ENCODE measurements at places on chromosomes 5 and 9.

DNA sequence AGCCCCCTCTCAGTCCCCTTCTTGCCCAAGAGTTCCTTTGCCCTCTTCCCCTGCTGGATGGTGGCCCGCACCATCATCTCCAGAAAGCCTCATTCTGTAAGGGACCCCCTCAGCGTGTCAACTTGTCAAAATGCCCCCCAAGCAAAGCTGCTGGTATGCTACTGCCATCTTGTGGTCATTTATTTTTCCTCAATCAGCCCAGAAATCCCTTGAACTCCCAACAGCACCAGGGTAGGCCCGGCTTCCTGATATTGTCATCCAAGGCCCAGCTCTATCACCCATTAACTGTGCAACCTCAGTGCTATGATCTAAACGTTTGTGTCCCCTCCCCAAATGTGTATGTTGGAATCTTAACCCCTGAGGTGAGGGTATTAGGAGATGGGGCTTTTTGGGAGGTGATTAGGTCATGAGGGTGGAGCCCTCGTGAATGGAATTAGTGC is 53.2 kb upstream of the FBXW11 start:
- H3K27ac ChIP-seq, result no peak overlapping the region
- H3K36me3 ChIP-seq, result peaks cover 17% of the 10 kb centered on the region
- H3K4me1 ChIP-seq, result peaks cover 18% of the 10 kb centered on the region

DNA sequence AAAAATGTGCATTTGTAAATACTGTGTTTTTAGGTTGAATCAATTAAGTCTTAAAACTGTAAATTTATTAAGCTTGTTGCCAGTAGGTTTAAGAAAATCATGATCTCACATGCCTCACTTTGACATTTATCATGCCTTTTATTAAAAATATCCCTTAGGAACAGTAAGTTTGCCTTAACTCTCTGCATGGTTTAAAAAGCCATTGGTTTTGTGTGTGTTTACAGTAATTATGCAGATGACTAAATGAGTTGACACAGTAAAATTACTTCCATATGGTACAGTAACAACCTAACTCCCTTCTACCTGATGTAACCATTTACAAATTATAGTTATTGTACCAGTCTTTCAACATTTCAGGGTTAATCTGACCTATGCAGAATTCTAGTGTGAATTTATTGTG is 6.5 kb downstream of the RPS6 start:
- peaks cover 23% of the 10 kb centered on the region for H3K36me3 ChIP-seq
- H3K4me1 ChIP-seq, result peaks cover 24% of the 10 kb centered on the region
- DNase-seq, result no peak
- H3K4me3 ChIP-seq, result peak overlapping the region; percentile 26
- no peak overlapping the region for H3K27ac ChIP-seq
- H3K27me3 ChIP-seq, result no peaks in the 10 kb centered on the region

- no peak overlapping the region for H3K4me3 ChIP-seq
- H3K36me3 ChIP-seq, result no peaks in the 10 kb centered on the region
- no peaks in the 10 kb centered on the region for H3K27me3 ChIP-seq
- DNase-seq, result no peak
- H3K27ac ChIP-seq, result no peak overlapping the region
- H3K4me1 ChIP-seq, result no peaks in the 10 kb centered on the region
These were observed 67.6 kb upstream of the SPATA31D4 start for GRCh38 chr9:81860581-81860980.

GRCh38 chr9:109477258-109478050 is 20.7 kb downstream of the PTPN3 start:
- no peaks in the 10 kb centered on the region for H3K27me3 ChIP-seq
- no peaks in the 10 kb centered on the region for H3K36me3 ChIP-seq
- H3K4me1 ChIP-seq, result no peaks in the 10 kb centered on the region
- no peak overlapping the region for H3K4me3 ChIP-seq
- no peak for DNase-seq

DNA sequence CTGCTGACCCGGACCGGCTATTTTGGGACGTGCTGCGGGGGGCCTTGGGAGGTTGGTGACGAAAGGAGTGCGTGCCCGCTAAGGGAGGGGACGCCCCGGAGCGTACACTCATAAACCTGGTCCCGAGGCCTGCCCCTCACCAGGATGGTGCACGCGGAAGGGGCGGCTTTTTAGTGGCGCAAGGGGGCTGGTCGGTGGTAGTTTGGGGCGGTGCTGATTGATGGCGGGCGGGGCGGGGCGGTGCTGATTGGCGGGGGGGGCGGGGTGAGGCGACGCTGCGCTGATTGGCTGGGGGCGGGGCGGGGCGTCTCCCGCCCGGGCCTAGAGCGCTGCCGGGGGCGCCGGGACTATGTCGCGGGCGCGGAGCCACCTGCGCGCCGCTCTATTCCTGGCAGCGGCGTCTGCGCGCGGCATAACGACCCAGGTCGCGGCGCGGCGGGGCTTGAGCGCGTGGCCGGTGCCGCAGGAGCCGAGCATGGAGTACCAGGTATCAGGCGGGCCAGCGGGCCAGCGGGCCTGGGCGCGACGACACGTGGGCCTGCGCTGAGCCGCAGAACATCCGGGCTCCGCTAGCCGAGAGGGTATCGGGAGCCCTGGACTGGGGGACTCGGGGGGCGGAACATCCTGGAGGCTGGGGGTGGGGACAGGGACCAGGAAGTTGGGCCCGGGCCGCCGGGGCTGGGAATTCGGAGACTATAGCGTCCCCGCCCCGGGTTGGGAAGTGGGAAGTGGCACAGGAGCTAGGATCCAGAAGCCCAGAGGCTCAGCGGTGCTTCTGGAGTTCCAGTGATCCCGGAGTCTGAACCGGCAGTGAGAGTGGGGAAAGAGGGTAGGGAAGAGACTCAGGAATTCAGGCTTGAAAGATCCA is at the start of gene FPGS:
TSS of gene FPGS (plus strand) at position 307 of the 868 bp plus-strand sequence. CDS start at position 350, 43 bp downstream.
- H3K4me1 ChIP-seq, result peaks cover 12% of the 10 kb centered on the region
- peak; percentile 61 for DNase-seq
- H3K27ac ChIP-seq, result peak within 1 kb of the TSS; percentile 98
- H3K36me3 ChIP-seq, result peaks cover 5% of the 10 kb centered on the region
- H3K27me3 ChIP-seq, result no peaks in the 10 kb centered on the region

DNA sequence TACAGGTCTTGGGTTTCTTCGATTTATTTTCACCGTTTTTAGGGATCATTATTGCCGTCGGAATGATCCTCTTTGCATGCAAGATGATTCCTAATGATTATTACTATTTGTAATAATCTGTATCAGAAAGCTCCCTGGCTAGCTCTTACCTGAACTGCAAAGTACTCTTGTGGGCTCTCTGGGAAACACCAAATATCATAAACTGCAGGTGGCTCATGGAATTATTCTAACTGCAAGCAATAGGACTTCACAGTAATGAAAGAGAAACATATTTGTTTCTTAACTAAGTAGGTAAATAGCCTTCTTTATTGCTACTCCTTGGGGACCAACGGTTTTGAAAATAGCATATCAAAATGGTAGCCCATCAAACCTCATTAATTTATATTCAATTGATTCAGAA is 219.4 kb downstream of the NFIB start:
- no peaks in the 10 kb centered on the region for H3K36me3 ChIP-seq
- DNase-seq, result no peak

DNA sequence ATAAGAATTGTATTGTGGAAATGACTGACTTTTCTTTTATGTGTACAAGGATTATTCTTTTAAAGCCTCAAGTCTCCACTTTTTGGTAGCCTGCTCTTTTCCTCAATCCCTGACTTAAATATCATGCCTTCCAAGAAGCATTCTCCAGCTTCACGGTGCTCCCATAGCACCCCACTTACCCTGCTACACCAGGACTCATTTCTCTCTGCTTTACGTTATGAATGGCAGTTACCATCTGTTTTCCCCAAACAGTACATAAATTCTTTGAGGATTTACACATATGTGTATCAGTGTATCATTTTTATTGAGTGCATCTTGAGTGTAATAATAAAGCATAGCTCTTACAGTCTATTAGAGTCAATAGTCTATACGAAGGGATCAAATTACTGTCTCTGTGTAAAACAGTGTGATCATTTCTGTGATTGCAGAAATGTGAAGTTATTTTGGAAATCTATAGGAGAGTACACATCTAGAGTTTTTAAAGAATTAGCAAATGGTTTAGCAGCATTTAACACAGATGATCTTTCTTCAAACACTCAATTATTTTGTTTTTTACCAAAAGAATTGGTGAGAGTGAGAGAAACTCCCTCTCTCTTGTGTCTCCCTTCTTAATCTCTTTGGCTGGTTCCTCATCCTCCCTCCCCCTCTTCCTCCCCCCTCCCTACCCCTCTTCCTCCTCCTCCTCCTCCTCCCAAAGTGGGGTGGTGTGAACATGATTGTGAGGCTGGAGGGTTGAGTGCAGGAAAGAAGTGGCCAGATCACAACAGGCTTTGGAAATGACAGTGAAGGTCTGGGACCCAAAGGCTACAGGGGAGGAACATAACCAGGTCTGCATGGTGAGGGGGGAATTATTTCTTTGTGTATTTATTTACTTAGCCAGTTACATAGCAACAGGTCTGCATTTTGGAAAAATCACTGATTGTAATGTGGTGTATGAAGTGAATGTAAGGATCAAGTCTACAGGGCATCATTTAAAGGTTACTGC is 27.6 kb upstream of the ECM2 start:
- H3K36me3 ChIP-seq, result no peaks in the 10 kb centered on the region
- no peak overlapping the region for H3K27ac ChIP-seq
- H3K4me3 ChIP-seq, result no peak overlapping the region
- no peaks in the 10 kb centered on the region for H3K4me1 ChIP-seq
- H3K27me3 ChIP-seq, result no peaks in the 10 kb centered on the region

DNA sequence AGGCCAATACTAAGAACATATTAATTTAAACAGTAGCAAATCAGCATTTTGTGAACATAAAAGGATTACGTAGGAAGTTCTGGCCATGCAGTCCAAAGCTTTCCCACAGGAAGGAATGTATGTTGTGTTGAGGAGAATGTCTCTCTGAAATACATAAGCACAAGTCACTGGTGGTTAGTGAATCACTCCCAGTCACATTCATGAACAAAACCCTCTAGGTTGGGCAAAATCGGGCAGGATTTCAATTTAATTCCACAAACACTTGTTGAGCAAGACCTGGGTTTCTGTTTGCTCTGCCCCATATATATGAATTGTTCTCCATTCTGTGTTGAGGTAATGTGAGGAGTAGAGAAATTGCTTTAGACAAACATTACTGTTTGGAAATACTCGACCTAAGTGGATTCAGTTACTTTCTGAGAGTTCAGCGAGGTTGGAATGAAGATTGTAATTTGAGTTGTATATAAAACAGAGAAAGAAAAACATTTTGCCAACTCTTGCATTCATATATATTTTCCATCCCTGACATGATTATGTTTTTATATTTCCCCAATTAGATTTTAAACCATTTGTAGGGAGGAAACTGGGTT is 127.6 kb upstream of the RPS23 start:
- peaks cover 8% of the 10 kb centered on the region for H3K4me1 ChIP-seq
- no peak overlapping the region for H3K27ac ChIP-seq
- H3K36me3 ChIP-seq, result peaks cover 5% of the 10 kb centered on the region
- H3K27me3 ChIP-seq, result no peaks in the 10 kb centered on the region
- H3K4me3 ChIP-seq, result no peak overlapping the region

DNA sequence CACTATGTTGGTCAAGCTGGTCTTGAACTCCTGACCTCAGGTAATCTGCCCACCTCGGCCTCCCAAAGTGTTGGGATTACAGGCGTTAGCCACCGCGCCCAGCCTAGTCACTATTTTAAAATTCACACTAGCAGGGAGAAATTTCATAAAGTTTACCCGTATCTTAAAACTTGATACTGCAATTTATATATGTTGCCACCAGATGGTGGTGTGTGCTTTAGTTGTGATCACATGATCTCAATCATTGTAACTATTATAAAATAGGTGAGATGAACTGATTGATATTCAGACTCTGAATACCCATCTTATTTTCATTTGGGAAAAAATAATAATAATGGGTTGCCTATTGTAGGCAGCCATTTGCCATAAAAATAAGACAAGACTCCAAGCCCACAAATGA is 1330.4 kb upstream of the WWC1 start:
- no peak overlapping the region for H3K27ac ChIP-seq
- DNase-seq, result no peak
- no peak overlapping the region for H3K4me3 ChIP-seq
- H3K27me3 ChIP-seq, result no peaks in the 10 kb centered on the region
- H3K4me1 ChIP-seq, result peaks cover 18% of the 10 kb centered on the region
- no peaks in the 10 kb centered on the region for H3K36me3 ChIP-seq

- no peaks in the 10 kb centered on the region for H3K27me3 ChIP-seq
- H3K27ac ChIP-seq, result no peak overlapping the region
- peak; percentile 7 for DNase-seq
- H3K4me1 ChIP-seq, result peaks cover 21% of the 10 kb centered on the region
- no peaks in the 10 kb centered on the region for H3K36me3 ChIP-seq
These were observed 41.0 kb downstream of the ALDH1A1 start for GRCh38 chr9:72911816-72912215.

GRCh38 chr9:121598167-121598964 is 53.1 kb upstream of the DAB2IP start:
- H3K4me1 ChIP-seq, result peaks cover 20% of the 10 kb centered on the region
- H3K27ac ChIP-seq, result no peak overlapping the region
- peaks cover 36% of the 10 kb centered on the region for H3K27me3 ChIP-seq
- peaks cover 2% of the 10 kb centered on the region for H3K36me3 ChIP-seq
- peak overlapping the region; percentile 84 for H3K4me3 ChIP-seq

- H3K27ac ChIP-seq, result no peak overlapping the region
- H3K36me3 ChIP-seq, result peaks cover 21% of the 10 kb centered on the region
- H3K4me3 ChIP-seq, result no peak overlapping the region
- no peaks in the 10 kb centered on the region for H3K27me3 ChIP-seq
- no peaks in the 10 kb centered on the region for H3K4me1 ChIP-seq
These were observed 19.1 kb downstream of the AUH start for GRCh38 chr9:91342575-91342974.

DNA sequence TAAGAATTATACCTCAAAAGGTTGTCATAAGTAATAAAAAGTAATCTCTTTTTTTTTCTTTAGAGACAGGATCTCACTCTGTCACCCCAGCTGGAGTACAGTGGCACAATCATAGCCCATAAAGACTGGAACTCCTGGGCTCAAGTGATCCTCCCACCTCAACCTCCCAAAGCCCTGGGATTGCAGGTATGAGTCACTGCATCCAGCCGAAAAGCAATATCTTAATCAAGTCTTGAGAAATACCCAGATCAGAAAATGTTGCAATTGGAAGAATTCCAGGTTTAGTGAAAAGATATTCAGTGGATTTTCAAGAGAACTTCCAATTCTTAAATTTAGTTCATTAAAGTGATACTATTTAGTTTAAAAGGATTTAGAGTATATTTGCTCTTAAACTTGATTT is 40.9 kb upstream of the IDNK start:
- H3K4me1 ChIP-seq, result no peaks in the 10 kb centered on the region
- H3K4me3 ChIP-seq, result no peak overlapping the region
- peaks cover 14% of the 10 kb centered on the region for H3K36me3 ChIP-seq
- no peak overlapping the region for H3K27ac ChIP-seq
- DNase-seq, result no peak

- peaks cover 17% of the 10 kb centered on the region for H3K4me1 ChIP-seq
- H3K36me3 ChIP-seq, result no peaks in the 10 kb centered on the region
- DNase-seq, result peak; percentile 78
These were observed 12.6 kb upstream of the TCF7 start for GRCh38 chr5:134101686-134102439.

Data from neural crest cell (in vitro differentiated cells).